ENCODE measurements at places on chromosomes 5 and 9.

DNA sequence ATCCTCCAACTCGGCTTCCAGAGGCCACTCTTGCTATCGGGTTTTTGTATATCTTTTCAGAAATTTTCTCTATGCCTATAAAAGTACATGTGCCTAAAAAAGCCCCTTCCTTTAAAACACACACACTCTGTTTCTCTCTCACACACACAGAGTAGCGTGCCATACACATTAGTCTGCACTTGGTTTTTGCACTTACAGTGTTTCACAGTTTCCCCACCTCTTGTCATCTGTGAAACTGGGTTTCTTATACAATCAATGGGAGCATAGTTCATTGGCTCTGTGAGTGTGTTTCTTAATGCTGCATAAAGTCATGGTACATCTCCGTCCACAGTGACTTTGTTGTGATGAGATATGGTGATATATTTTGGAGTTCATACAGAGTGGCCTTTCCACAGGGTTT lies 664 bp upstream of the IGFBPL1 start:
- no peak for DNase-seq

DNA sequence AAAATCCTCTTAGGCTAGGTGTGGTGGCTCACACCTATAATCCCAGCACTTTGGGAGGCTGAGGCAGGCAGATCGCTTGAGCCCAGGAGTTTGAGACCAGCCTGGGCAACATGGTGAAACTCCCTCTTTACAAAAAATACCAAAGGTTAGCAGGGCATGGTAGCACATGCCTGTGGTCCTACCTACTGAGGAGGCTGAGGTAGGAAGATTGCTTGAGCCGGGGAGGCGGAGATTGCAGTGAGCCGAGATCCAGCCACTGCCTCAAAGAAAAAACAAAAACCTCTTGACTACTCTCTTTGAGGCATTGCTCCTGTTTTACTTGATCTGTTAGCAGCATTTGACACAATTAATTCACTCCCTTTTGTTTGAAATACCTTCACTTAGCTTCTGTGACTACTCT lies 20.7 kb downstream of the KIF2A start:
- no peak for DNase-seq

GRCh38 chr5:171418316-171418981 lies 998 bp upstream of the FGF18 start:
- DNase-seq = peak; percentile 28

DNA sequence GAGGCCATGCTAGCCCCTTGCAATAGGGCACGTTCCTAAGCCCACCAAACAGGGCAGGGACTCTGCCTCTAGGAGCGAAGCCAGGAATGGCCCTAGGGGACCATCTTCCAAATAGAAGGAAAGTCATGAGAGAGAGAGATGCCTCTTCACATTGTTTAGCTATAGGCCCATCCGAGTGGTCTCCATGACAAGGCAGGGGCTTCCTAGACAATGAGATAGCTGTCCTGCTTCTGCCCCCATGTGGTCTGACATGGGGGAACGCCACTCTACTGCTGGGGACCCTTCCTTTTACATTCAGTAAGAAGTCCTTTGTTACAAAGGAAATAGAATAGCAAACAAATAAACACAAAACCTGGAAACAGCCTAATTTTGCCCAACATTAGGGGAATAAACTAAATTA lies 17.9 kb upstream of the KIF4B start:
- DNase-seq = peak; percentile 3

- DNase-seq = no peak
Observed at GRCh38 chr9:120839146-120839545, 3.6 kb downstream of the PSMD5 start.

- DNase-seq = peak; percentile 93
Observed at GRCh38 chr9:90834828-90835595, 33.4 kb downstream of the SYK start.

DNA sequence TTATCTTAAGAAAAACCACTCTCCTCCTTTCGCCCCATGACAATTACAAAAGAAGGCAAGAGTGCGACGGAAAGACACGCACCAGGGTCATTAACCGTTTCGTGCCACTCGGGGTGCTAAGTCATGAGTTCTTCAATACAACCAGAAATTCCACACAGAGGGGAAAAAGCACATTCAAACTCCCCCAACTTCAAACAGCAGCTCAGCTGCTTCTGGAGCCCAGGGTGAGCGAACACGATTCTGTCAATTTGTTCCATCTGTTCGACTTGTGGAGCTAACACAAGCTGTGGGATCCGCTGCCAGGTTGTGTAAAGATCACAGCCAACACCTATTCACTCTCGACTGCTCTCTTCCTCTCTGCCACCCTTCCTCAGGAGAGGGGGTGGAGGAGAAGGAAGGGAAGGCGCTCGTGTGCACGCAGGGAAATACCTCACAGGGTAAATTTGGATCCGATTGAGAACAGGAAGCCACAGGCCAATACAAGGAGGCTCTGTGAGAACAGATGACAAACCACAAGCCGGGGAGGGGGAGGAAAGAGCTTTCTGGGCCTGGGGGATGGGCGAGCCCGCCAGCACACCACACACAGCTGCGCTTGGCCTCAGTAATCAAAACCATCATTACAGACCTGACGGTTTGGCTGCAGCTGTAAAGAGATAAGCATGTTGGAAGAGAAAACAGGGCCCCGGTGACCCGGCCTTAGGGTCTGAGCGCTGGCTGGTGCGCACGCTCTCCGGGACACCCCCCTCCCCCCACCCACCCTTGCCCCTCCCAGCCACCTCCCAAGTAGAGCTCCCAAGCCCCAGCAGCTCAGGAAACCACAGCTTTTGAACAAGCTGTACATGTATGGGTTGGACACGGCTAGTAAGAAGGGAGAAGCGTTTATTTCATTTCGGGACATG lies 54.3 kb downstream of the PTCH1 start:
- DNase-seq = no peak

GRCh38 chr9:89941875-89942274 lies 337.1 kb downstream of the GADD45G start:
- DNase-seq = no peak

DNA sequence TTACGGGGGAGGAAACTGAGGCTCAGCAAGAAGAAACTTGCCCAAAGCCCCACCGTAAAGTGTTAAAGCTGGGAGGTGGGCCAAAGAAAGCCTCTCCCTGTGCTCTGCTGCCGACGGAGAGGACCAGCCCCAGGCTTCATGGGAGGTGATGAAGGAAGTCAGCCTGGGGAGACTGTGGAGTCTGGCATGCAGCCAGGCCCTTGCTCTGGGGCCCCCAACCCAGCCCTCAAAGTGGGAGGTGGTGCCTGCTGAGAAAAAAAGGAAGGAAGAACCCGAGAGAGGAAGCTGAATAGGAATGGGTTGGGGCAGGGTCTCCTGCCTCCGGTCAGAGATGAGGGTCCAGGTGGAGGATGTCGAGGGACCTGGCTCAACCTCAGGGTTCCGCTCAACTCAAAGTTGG lies 3.8 kb downstream of the RNF44 start:
- peak; percentile 18 for DNase-seq

DNA sequence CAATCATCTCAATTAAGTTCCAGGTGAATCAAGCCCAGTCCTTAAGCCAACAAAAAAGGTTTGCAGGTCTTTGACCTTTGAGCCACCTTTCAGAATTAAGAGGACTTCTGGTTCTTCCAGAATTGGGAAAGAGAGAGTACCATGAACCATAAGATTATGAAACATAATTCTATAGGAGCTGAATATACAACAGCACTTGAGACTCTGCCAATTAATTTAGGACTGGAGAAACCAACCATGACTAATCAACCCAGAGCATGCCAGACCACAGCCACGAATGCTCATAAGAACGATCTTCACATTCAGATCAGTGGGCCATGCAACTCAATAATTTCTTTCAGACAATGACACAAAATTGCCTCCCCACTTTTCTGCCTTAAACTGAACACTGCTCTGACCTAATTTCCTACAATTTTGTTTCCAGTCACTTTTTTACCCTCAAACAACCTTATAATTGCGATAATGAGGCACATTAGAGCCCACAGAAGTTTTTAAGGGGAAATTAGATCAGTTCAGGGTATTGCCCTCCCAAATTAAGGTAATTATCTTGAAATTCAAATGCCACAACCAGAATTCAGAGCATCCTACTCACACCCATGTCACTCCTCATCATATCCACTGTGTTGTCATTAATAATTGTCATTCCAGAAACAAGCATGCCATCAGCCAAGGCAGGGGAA lies 213.4 kb downstream of the ATPSCKMT start:
- no peak for DNase-seq

DNA sequence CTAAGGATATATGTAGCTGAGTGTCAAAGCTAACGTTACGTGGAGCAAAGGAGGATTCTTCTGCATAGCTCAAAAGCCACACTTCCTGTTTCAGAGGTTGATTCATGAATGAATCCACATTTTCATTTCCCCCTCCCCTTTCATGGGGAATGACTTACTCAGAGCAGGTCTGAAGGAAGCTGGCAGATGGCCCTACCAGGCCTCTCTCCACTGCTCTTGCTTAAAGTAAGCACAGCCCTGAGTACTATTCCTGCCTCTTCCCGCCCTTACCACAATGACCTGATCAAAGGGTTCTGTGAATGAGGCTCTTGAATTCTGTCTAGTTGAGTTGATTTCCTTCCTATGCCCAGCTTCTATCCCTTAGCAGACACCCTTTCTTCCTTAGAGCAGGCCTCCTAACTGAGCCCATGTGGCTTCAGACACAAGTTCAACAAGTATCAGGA lies 6.3 kb downstream of the IGIP start:
- DNase-seq = no peak

- no peak for DNase-seq
Observed at GRCh38 chr9:69109152-69109551, 64.9 kb upstream of the TJP2 start.

DNA sequence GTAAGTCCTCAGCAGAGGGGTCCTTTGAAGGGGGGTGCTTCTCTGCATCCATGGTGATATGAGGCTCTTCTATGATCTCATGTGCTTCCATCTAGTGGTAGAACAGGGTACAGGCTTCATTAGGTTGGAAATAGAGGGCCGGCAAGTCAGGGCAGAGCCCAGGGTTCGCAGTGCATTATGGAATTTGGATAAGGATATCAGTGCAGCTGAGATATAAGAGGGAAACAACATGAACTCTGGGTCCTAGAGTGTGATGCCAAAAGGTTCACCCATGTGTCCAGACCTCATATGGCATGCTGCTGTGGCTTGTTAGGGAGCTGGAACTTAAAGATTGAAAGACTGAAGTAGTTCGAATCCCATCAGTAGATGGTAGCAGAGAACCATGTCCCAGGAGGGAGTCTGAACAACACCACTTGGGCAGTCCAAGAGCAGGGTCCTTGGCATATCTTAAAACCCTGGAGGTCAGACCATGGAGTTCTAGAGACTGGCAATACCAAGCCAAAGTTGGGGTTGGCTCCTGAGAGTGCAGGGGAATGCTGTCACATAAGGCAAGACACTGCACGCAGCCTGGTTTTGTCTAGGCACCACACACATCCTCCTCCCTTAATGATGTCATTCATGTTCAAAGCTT lies 2.3 kb downstream of the FAM221B start:
- peak; percentile 40 for DNase-seq

DNA sequence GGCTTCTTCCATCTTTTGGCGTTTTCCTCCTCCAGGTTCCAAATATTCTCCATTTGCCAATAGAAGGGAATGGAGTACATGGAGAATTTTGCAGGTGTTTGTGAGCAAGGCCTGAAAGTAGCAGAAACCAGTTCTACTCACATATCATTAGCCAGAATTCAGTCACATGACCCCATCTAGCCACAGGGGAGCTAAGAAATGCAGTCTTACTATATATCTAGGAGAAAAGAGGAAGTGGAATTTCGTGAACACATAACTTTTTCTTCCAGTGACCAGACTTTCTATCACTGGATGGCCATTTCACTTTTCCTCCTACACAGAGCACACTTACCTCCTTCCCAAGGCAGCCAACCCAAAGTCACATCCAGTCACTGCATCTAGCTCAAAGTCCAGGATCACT lies 55.1 kb downstream of the LOX start:
- no peak for DNase-seq

DNA sequence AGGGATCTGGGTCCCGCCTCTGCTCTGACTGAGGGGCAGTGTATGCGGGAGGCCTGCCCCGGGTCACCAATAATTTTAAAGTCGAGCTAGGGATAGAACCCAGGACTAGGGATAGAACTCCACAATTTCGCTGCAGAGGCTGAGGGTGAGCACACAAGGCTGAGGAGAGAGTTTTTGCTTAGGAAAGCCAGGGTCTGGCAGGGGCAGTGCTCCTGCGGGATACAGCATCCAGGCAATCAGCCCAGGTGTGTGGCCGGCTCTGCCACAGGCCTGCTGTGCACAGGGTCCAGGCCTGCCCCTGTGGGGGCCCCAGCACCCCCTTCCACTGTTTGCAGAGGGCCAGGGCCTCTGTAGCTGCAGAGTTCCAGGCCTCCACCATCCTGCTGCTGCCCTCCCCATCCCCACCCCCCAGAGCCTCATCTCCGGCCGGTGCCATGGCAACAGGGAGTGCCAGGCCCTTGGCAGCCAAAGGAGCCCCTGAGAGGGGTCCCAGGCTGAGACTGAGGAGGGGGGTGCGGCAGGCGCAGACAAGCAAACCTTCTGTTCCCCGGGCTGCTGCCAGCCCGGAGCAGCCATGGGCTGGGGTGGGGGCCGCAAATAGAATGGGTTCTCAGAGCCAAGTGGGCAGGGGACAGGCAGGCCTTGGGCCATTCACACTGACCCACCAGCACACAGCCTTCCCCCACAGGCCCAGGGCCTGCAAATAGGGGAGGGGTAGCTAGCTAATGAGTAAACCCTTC lies 8.6 kb downstream of the PDGFRB start:
- no peak for DNase-seq

GRCh38 chr9:131402738-131403492 lies 9.0 kb downstream of the PRRC2B start:
- DNase-seq = peak; percentile 28

DNA sequence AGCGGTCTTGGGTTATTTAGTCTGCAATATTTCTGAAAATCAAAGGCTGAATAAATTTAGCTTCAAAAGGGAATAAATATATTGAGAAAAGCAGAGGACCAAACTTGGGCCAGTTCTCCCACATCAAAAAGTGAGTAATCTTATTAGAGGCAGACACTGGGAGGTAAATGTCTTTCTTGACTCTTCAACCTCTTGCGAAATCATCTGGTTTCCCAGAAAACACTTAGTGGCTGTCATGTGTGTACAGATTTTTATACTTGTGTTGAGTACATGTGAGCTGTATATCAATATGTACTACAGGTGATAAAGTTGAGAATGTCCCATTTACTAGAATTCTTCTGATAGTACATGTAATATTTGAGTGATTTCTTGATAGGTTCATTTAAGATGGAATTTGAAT lies 454.9 kb downstream of the PRR16 start:
- DNase-seq = no peak

DNA sequence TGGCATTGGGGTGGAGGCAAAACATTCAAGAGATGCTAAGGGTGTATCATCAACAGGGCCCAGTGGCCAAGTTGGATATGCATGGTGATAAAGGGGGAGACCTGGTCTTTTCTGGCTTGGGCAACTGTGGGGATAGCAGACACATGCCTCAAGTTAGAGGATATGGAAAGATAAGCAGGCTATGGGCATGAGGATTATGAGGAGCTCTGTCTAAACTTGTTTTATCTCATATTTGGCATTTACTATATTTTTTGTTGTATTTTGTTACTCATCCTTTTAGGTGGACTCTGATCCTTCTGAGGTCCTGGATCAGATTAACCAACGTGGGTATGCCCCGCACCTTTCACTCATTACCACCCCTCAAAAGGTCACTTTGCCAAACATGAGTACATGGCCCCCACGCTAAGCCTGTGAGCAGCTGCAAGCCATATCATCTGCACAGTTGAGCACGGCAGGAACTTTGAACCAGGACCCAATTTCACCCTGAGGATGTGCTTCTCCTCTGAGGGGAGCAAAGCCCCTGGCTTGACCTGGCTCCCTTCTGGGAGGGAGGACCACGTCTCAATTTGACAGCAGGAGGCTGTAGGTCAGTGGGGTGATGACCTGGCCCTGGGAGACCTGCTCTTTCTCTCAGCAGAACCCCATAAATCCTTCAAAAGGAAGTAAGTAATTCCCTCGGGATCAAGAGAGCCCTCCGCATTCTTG lies 71.1 kb upstream of the CD180 start:
- no peak for DNase-seq

Measured in COR-L47 (cell line).